Neural progenitor cell (in vitro differentiated cells): ENCODE measurements at places on chromosomes 7 and 10.

DNA sequence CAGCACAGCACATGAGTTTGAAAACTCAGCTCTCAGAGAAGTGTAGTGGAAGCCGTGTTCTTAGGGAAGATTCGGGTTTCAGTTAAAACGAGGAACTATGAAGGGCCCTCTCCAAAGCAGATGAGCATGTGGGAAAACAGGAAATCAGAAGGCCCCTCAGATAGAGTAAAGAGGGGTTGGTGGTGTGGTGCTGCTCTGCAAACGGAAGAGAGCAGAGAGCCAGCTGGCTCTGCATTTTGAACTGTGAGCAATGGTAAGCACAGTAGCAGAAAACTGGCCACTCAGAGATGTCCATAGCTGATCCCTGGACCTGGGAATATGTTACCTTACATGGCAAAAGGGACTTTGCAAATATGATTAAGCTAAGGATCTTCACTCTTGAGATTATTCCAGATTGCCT is 27.9 kb upstream of the CUL1 start:
- DNase-seq, result no peak

DNA sequence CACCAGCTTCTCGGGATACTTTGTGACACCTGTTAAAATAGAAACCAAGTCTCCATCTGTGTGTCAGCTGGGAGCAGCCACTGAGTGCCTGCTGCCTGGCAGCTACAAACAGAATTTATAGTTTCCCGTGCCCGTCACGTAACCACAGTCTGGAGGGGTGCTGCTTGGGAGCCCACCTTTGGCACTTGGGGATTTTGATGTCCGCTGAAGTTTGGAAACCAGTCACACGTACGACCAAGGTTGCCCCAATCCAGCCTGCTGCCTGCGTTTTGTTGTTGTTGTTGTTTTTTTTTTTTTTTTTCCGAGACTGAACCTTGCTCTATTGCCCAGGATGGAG is 1.6 kb downstream of the TRRAP start:
- no peak for DNase-seq

DNA sequence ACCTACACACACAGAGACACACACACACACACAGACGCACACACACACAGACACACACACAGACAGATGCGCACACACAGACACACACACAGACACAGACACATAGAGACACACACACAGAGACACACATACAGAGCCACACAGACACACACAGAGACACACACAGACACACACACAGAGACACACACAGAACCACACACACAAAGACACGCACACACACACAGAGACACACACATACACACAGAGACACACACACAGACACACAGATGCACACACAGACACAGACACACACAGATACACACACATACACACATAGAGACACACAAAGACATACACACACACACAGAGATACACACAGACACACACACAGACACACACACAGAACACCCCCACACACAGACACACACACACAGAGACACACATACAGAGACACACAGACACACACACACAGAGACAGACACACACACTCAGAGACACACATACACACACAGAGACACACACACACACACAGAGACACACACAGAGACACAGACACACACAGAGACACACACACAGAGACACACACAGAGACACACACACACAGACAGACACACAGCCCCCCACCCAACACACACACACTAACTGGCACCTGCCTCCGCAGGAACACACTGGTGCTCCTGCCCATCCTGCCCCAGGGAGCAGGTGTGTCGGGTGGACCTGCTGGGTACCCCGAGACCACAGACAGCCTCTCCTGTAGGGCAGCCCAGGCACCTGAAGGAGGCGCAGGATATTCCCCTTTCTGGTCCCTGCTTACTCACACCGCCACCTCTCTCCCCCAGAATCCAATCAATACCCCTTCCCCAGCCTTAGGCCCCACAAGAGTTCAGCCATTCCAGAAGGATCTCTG is 5.4 kb upstream of the FZD9 start:
- peak; percentile 57 for DNase-seq

DNA sequence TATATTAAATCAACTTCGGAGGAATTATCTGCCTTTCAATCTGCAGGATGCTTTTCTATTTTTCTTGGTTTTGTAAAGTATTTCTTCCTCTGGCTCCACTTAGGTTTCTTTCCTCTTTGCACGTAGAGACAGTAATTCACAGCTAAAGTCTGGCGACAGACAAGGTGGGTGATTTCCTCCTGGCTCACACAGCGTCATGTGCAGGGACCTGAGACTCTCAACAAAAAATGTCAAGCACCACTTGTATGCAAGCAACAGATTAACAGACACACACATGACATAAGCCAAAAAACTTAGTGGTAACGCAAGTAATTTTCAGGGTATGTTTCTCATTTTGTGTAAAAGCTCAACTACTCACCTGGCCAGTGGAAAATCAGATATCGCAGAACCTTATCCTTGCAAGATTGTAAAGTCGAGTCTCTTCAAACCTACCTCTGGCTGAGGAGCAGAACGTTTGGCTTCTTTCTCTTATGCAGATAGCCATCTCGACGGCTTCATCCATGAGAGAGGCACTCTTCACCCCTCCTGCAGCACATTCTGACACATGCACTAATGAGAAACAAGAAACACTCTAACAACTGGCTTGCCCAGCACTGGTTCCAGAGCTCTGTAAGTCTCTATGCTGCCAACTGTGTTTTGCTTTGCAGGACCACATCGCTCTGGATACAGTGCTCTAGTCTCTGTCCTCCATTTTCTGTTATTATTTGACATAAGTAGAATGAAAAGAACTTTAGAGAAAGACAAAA is 188.0 kb downstream of the CDCA7L start:
- no peak for DNase-seq

GRCh38 chr10:53379956-53380355 is 607.4 kb upstream of the MBL2 start:
- no peak for DNase-seq

GRCh38 chr10:124650263-124650662 is 93.9 kb downstream of the FAM53B start:
- DNase-seq, result no peak
